ENCODE measurements at places on chromosomes 3 and 15.
A peak's percentile ranks its signal among the peaks of the same experiment; 100 is the strongest.

DNA sequence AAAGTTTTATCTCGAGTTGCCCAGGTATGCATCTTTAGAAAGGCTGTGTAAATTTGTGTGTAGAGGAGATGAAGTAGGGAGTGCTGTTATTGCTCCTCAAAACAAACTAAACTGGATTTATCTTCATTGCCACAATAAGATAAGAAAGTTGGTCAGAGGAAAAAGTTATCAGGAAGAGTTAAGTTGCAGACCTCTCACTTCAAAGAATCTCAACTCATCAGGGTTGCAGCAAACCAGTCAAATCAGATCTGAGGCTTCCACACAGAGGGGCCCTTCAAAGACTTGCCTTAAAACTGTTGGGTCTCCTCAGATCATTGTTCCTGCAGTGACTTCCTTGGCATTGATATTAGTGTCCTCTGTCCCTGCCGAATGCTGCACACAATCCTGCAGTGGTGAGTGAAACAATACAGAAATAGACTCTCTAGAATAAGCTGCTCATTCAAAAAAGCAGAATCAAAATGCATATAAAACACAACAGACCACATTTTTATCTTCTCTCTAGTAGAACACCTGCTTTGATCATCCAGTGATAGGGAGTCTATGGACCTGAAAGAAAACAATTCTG is 191.2 kb upstream of the CBLB start:
- no peak overlapping the region for H3K4me3 ChIP-seq
- H3K4me1 ChIP-seq = no peaks in the 10 kb centered on the region
- no peak for DNase-seq

DNA sequence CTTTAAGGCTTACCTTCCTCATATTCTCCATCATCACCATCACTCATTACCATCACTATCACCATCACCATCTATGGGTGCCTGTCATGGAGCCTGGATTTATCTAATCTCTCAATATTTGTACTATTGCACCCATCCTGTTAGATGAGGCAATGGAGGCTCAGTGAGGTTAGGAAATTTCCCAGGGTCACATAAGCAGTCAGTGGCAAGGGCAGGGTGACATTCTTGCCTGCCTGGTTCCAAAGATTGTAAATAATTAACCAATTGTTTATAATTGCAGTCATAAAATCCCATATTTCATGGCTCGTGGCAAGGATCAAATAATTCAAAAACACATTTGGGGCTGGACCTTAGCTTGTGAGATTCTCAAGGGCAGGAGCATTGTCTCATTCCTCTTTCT is 55.2 kb downstream of the MGLL start:
- no peak for DNase-seq
- no peak overlapping the region for H3K27ac ChIP-seq
- H3K4me1 ChIP-seq = peaks cover 54% of the 10 kb centered on the region
- H3K36me3 ChIP-seq = no peaks in the 10 kb centered on the region
- no peaks in the 10 kb centered on the region for H3K27me3 ChIP-seq

DNA sequence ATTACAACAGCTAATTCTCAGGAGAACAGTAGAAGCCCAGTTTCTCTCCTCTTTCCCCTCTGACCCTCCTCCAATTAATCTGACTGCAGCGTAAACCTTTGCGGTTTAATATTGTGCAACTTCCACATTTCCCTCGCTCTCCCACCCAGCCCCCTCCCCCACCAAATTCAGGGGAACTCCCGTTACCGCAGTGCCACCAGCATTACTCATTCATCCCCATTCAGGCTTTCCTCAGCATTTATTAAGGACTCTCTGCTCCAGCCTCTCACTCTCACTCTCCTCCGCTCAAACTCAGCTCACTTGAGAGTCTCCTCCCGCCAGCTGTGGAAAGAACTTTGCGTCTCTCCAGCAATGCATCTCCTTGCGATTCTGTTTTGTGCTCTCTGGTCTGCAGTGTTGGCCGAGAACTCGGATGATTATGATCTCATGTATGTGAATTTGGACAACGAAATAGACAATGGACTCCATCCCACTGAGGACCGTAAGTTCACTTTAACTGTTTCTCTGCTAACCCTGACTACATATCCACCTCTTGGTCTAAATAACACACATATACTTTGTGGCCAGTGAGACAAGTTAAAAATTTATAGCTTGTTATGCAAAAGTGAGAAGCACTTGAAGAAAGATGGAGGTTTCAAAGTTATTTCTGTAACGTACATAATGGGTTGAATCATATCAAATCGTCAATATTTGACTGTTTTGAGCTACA is at the start of gene PTX3:
Gene PTX3 (plus strand): TSS at position 268 of the 709 bp plus-strand sequence. CDS start 84 bp downstream, at position 352.
- peak within 1 kb of the TSS; percentile 52 for H3K4me3 ChIP-seq
- no peak within 1 kb of the TSS for H3K27ac ChIP-seq
- H3K4me1 ChIP-seq = peaks cover 6% of the 10 kb centered on the region
- peak; percentile 12 for DNase-seq
- no peaks in the 10 kb centered on the region for H3K36me3 ChIP-seq
- H3K27me3 ChIP-seq = no peaks in the 10 kb centered on the region

DNA sequence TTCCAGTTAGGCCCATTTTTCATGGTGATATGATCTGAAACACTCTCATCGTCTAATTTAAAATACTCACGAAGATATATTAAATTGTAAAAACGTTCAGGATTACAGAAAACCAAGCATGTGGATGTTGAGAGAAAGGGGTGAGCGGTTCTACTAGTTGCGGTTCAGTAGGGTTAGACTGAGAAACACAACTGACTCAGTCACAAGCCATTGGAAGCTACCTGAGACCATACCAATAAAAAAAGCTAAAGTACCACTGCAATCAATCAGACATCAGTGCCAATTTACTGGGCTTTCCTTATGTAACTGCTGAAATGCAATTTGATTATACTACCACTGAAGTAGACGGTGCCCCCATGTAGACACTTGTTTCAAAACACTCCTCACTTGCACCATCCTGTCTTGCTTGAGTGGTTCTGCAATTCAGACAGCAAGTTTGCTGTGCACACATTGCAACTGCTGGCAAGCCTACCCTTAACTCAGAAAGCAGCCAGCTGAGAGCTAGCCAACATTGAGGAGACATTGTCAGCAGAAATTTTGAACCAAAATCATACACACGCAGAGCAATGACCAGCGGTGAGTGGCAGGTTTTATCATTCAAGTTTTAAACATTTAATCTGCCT is 368.7 kb upstream of the ARHGEF26 start:
- H3K4me1 ChIP-seq = no peaks in the 10 kb centered on the region
- H3K36me3 ChIP-seq = no peaks in the 10 kb centered on the region
- no peak overlapping the region for H3K27ac ChIP-seq
- no peak overlapping the region for H3K4me3 ChIP-seq
- DNase-seq = no peak

DNA sequence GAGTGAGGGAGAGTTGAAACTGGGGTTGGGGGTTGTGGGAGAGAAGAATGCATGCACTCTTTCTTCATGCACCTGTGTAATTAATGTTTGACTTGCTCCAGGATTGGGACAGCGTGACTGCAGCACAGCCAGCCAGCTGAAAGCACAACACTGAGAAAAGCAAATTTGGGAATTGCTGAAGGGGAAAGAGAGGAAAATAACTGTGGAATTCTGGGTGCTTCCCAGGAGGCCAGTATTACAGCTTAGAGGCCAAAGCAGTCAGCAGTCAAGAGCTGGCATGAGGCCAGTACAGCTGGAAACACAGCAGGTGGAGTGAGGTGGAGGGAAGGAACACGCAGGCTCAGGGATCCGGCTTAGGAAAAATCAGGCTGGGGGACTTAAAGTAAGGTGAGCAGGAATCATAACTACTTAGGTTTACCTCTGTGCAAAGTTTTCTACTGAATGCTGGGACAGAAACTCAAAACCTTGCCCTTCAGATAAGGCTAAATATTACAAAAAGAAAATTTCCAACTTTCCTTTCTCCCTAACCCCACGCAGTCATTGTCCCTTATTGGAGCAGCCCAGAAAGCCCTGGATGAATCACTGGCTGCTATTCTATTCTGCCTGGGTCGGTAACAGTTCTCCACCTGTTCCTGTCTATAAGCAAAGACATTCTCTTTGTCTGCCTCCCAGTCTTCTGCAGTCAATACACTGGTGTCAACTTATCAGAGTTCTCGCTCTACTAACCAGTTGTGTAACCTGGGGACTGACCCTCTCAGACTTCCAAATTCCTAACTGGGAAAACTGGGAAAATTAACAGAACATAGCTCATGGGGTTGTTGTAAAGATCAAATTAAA is 167.2 kb downstream of the MAGI1 start:
- H3K36me3 ChIP-seq = no peaks in the 10 kb centered on the region
- DNase-seq = peak; percentile 49
- no peak overlapping the region for H3K4me3 ChIP-seq
- H3K4me1 ChIP-seq = peaks cover 20% of the 10 kb centered on the region

DNA sequence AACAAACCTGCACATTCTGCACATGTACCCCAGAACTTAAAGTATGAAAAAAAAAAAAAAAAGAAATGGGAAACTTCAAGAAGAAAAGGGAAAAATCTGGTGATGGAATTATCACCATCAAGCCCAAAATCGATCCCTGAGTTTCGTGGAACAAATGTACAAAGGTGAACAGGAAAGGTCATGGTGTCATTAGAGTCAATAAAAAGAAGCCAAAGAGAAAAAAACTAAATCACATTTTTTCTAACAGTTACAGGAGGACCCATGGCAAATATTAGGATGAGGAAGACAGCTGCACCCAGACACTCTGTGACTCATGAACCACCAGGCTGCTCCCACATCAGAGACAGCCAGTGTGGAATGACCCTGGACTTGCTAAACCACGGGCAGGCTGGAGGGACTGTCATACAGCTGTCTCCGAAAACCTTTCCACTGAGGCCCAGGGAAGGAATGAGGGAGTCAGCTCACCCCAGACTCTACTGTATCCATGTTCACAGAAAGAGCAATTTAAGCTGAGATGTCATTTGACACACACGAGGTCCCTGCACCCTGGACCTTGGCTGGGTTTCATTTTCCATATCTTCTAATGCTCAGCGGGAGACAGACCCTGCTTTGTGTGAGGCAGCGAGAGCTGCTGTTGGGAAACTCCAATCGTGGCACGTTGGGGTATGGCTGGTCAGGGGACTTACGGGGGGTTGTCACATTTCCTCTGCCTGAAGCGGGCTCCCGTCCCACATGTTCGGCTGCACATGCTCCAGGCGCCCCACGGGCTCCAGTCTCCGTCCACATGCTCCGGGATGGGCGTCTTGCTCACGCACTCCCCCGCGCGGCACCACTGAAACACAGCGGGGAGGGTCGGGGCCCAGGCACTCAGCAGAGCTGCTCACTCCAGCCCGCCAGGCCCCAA is 210.2 kb downstream of the ADAMTS17 start:
- H3K27me3 ChIP-seq = no peaks in the 10 kb centered on the region
- no peaks in the 10 kb centered on the region for H3K4me1 ChIP-seq
- peak overlapping the region; percentile 17 for H3K4me3 ChIP-seq
- DNase-seq = peak; percentile 26
- no peak overlapping the region for H3K27ac ChIP-seq

Data from gastrocnemius medialis (tissue), 4 donors.